ENCODE measurements at places on chromosomes 12 and 14.

- DNase-seq: no peak
Observed at GRCh38 chr14:66662374-66662773, 154.4 kb downstream of the GPHN start.

GRCh38 chr12:96073346-96074330 lies 38.3 kb upstream of the LTA4H start:
- DNase-seq: no peak

DNA sequence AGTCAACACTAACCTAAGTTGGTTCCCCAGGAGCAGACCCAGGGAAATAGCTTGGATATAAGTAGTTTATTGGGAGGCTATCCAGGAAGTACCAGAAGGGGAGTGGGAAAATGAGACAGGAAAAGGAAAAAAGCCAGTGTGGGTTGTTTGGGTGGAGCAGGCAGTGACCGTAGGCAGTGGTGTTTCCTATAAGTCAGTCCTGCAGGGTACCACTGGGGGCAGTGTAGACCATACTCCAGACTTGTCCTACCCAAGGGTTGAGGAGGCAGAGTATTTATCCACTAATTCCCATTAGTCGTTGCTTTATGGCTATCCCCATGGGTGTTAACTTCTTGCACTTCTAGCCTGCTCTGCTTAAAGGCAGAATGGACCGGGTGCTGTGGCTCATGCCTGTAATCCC lies 6.4 kb upstream of the CCDC60 start:
- peak; percentile 53 for DNase-seq

GRCh38 chr14:93536945-93537344 lies 106.2 kb downstream of the UNC79 start:
- DNase-seq: peak; percentile 21

- no peak for DNase-seq
Observed at GRCh38 chr14:50109342-50109741, 7.0 kb downstream of the VCPKMT start.
